SK-N-DZ (cell line): ENCODE measurements at places on chromosomes 4 and X.

GRCh38 chr4:70629469-70630090 lies 1.0 kb downstream of the ENAM start:
- no peak for DNase-seq

DNA sequence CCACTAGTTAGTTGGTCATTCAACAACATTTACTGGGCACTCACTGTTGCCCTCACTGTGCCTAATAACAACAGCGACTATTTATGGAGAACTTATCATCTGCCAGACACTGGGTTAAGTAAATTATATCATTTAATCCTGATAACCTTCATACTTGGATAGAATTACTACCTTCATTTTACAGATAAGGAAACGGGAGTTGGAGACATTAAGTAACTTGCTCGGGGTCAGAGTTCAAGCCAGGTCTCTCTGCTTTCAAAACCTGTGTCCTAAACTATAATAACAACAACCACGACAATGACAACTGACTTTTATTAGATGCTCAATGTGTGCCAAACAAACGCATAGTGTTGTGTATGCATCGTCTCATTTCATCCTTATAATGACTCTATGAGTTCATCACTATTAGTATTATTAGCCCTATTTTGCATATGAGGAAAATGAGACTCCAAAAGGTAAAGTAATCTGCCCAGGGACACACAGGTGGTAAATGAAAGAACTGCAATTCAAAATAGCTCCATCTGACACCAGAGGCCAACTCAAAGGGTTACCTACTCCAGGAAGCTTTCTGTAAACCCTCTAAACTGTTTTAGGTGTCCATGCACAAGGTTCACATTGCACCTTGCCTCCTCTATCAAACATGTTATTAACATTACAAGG lies 98.4 kb upstream of the ACSL4 start:
- DNase-seq: no peak

- peak; percentile 90 for DNase-seq
Observed at GRCh38 chrX:119943185-119943988, at the start of gene NKAP. NKAP (minus strand) TSS chrX:119943751; CDS start chrX:119943605, 146 bp downstream.

DNA sequence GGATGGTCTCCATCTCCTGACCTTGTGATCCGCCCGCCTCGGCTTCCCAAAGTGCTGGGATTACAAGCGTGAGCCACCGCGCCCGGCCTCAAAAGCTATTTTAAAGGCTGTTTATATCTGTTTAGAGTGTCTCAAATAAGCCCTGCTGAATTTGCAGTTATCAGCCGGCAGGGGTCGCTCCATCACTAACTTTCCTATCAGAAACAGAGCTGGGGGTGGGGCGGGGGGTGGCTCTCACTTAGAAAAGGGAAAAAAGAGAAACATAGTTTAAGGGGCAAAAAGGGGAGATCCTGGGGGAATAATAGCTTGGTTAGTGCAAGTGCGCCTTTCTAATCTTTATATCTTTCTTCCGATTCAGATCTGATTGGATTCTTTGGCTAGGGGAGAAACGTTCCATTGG lies 450.7 kb downstream of the UBE2NL start:
- no peak for DNase-seq

DNA sequence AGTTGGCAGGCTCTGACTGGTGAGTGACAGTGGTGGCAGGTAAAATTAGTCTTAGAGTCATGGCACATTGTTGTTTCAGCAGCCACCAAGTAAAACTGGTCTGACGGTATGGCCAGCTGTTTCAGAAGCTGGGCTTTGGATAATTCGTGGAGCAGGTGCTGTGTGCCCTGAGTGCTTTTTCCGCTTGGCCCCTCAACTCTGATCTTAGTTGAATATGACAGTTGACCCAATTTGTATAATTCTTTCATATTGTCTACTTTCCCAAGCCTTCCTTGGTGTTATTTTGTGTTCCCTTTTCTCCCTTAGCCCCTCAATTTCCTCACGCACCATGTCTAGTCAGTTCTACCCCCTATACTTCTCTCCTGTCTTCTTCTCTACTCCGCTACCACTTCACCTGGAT lies 32.0 kb downstream of the CDS1 start:
- DNase-seq: no peak

- DNase-seq: no peak
Observed at GRCh38 chr4:166996216-166996615, 238.1 kb downstream of the SPOCK3 start.

GRCh38 chr4:13542577-13543031 lies 1.7 kb downstream of the NKX3-2 start:
- no peak for DNase-seq

GRCh38 chr4:57442831-57443291 lies 332.7 kb upstream of the IGFBP7 start:
- peak; percentile 57 for DNase-seq

DNA sequence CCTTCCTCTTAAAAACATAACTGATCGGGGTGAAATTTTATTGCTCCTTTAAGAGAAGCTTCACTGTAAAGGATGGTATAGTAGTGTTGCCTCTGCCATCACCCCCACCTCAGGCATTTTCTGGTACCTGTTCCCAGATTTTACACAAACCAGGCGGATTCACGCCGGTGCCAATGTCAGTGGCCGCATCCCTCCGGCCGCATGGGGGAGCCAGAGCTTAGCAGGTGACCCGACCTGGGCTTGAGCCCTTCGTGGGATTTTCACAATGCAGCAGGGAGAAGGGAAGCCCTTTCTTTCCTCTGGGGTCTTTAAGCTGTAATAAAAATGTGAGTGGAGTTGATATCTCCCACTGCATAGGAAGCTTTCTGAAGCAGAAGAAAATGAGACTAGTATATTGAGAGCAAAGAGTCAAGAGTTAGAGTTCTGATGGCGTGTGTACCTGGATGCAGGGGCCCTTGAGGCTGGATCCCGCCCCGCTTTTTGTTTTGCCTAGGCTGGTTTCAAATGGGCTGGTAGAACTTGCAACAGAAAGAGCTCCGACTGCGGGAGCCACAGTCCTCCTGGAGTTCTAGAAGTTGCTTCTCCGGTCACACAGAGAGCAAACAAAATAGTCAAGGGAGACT lies 59.4 kb downstream of the POLR2B start:
- peak; percentile 37 for DNase-seq

DNA sequence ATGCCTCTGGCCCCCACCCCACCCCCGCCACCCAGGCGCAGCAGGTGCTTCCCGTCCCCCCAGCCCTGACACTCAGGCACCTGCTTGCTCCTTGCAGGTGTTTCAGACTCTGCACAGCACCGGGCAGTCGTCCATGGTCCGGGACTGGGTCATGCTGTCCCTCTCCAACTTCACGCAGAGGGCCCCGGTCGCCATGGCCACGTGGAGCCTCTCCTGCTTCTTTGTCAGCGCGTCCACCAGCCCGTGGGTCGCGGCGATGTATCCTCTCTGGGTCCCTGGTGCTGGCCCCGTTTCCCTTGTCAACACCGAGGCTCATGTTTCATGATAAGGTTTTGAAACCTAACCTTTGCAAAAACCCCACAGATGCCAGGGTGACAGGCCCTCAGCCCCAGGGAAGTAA lies 10.2 kb upstream of the MSANTD1 start:
- no peak for DNase-seq

- no peak for DNase-seq
Observed at GRCh38 chrX:44244008-44244407, 99.5 kb downstream of the EFHC2 start.

DNA sequence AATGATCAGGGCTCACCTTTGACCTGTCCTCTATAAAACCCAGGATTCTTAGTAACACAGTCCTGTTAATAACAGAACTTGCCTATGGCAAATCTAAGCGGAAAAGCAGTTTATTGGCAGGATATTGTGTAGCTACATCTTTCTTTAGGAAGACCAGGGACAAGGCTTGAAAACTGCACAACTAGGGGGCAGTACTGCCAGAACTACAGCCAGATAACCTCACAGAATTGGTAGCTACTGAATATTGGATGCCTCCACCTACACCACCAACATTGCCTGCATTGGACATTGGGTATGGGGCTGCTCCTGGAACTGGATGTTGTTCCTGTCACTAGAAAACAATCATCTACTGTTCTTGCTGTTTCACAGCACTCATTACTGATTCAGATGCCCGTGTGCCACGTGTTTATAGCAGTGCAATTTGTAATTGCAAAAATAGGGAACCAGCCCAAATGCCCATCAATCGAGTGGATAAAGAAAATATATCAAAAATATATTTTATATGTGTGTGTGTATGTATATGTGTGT lies 47.4 kb downstream of the REPS2 start:
- no peak for DNase-seq

- DNase-seq: no peak
Observed at GRCh38 chrX:130100180-130100579, 10.1 kb downstream of the ELF4 start.

DNA sequence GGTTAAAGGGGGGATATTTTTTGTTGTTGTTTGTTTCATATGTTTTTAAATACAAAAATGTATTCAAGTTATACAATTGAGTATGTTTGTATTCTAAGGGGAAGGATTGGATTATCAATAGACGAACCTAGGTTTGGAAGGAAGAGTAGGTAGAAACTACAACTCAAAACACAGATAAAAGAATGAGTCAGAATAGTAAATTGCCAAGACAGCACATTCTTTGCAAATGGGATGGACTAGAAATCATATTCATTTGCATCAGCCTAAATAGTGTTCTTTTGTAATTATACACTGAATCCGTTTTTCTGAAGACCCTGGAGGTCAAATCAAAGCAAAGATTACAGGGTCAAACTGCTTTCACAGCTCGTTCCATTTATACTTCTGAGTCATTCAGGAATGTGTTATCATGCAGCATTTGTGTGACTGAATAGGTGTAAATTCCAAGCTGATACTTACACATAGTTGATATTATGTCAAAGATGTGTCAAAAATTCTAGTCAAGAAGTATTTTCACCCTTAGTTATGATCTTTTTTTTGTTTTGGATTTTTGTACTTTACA lies 273.3 kb upstream of the FAT4 start:
- no peak for DNase-seq

GRCh38 chrX:154731881-154732280 lies 19.0 kb downstream of the GAB3 start:
- DNase-seq: no peak

DNA sequence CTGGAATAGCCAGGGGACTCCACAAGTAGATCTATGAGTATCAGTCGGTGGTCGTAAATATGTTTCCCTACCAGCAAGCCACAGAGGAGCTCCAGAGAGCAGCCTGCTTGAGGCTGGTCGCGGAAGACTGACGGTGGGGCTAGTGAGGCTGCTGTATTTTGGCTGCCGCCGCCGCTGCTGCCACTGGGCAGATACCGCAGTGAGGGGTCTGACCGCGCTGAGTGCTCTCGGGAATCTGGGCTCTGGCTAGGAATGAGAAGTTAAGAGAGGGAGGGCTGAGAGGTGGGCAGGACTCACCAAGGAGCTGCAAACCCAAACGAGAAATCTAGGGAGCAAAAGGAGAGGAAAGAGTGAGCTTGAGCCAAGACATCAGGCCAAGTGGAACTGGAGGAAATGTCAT lies at the start of gene EXOC1L:
EXOC1L (plus strand) TSS at position 157 of the 400 bp plus-strand sequence; CDS start at position 394, 237 bp downstream.
- DNase-seq: peak; percentile 64

GRCh38 chr4:152385551-152385950 lies 150.3 kb downstream of the FBXW7 start:
- no peak for DNase-seq

GRCh38 chr4:24928708-24929107 lies 15.9 kb upstream of the CCDC149 start:
- no peak for DNase-seq

GRCh38 chr4:17367201-17367600 lies 144.7 kb downstream of the QDPR start:
- DNase-seq: no peak

DNA sequence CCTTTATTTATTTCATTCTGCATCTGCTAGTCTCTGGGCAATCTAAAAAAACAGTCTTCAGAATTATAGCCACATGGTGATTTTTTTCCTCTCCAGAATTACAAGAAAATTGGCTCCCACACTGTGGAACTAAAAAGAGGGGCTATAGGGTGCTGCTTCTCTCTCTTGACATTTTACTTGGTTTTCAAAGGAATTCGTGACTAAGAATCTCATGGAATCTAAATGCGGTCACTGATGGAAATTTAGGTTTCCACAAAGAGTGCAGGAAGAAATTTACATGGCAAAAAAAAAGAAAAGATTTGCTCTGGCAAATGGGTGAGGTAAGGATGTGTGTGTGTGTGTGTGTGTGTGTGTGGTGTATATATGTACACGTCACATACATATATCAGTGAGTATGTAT lies 10.2 kb downstream of the ATXN3L start:
- DNase-seq: no peak

GRCh38 chrX:154396973-154397887 lies 947 bp upstream of the RPL10 start:
- peak; percentile 74 for DNase-seq

GRCh38 chr4:113872426-113873260 lies 106.8 kb downstream of the ARSJ start:
- no peak for DNase-seq

DNA sequence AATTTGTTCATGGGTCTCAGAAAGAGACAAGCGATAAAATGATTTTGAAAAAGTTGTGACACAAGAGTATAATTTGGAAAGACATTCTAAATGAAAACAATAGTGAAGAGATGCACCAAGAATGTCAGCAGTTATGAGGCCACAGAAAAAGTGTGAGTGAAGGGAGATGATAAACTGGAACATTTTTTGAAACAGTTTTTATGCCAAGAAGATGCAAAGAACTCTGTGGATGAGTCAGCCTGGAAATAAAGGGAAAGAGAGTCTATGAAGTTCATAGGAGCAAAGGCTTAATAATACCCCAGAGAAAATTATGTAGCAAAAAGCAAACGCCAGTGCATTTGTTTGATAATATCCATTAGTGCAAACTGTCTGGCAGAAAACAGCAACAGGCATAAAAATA lies 188.4 kb upstream of the TBC1D9 start:
- no peak for DNase-seq

- no peak for DNase-seq
Observed at GRCh38 chr4:792626-793092, 33.3 kb downstream of the CPLX1 start.

GRCh38 chr4:101163936-101164335 lies 183.4 kb downstream of the PPP3CA start:
- no peak for DNase-seq

DNA sequence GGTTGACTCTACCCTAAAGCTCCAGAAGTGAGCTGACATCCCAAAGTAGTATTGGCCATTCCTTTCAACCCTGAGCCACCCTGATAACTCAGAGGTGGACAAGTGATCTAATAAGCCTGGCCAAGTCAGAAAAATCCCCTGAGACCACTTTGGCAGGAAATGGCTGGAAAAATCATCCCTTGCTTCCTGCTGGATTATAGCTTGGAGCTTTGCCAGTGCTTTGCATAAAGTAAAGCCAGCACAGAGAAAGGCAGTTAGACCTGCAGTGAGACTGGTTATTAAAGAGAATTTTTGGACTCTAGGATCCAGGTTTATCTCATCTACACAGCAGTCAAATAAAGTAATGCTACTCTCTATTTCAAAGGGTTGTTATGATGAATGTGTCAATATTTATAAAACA lies 6.4 kb downstream of the CXCL3 start:
- no peak for DNase-seq

DNA sequence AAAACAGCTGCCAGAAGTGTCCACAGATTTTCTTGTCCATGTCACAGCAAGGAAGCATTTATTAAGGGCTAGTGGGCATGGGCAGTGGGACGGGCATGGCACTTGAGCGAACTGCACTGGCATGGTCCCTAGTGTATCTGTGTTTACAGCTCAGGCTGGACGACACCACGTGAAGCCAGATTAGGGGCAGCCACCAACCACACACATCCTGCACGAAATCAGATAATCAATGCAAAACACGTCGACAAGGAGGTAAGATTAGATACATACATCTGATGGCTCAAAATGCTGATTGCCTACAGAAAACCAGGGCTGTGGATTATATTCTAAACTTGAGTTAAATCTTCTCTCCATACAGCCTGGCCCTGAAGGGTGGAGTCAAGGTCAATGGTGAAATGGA lies 103.8 kb upstream of the ATP6AP2 start:
- DNase-seq: no peak

- DNase-seq: no peak
Observed at GRCh38 chrX:114152130-114152529, 431.8 kb upstream of the HTR2C start.
